Iris pigment epithelial cell (primary cell): ENCODE measurements at places on chromosomes 16 and 17.

GRCh38 chr17:42087736-42088705, 10.3 kb downstream of the ZNF385C start:
- no peak for DNase-seq

GRCh38 chr17:76585649-76586593, at the start of gene ST6GALNAC2:
ST6GALNAC2 (minus strand) TSS chr17:76585860; CDS start chr17:76585808, 52 bp downstream.
- DNase-seq = peak; percentile 33

GRCh38 chr17:50396261-50397110, 837 bp downstream of the LRRC59 start:
- DNase-seq = peak; percentile 79

DNA sequence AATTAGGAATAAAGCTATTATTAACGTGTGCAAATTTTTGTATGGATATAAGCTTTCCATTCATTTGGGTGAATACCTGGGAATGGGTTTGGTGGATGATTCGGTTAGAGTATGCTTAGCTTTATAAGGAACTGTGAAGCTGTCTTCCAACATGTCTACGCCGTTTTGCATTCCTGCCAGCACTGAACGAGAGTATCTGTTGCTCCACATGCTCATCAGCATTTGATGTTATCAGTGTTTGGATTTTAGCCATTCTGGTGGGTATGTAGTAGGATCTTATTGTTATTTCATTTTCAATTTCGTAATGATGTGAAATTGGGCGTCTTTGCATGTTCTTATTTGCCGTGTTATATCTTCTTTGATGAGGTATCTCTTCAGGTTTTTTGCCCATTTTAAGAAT, 168.0 kb downstream of the RPTOR start:
- no peak for DNase-seq

DNA sequence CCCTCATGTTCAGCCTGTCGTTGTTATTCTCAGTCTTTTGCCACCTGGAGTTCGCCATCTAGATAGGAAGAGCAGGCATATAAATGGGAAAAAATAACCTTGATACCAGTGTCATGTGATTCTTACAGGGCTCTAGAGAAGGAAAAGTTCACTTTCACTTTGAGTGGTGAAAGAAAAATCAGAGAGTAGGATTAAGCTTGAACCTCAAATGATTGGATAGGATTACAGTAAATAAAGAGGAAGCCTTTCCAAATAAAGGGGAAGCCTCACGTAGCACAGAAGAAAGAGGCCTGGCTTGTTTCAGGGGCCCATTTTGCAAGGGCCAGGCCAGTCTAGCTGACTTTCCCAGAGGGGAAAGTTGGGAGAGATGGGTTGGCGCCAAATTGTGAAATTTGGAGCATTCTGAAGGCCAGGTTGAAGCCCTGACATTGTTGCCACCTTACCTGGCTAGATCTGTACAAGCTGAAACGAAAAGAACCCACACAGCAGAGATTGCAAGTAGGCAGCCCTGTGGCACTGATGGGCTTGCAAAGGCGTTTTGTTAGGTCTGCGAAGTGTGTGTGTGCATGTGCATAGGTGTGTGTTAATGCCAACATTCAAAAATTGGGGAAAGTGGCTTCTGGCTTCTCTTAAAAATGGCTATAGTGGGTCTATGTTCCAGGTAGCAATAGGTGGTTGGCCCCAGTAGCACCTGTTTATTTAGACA, 38.8 kb downstream of the TMC6 start:
- peak; percentile 12 for DNase-seq

GRCh38 chr17:48756830-48757251, 28.3 kb upstream of the HOXB13 start:
- DNase-seq = no peak

DNA sequence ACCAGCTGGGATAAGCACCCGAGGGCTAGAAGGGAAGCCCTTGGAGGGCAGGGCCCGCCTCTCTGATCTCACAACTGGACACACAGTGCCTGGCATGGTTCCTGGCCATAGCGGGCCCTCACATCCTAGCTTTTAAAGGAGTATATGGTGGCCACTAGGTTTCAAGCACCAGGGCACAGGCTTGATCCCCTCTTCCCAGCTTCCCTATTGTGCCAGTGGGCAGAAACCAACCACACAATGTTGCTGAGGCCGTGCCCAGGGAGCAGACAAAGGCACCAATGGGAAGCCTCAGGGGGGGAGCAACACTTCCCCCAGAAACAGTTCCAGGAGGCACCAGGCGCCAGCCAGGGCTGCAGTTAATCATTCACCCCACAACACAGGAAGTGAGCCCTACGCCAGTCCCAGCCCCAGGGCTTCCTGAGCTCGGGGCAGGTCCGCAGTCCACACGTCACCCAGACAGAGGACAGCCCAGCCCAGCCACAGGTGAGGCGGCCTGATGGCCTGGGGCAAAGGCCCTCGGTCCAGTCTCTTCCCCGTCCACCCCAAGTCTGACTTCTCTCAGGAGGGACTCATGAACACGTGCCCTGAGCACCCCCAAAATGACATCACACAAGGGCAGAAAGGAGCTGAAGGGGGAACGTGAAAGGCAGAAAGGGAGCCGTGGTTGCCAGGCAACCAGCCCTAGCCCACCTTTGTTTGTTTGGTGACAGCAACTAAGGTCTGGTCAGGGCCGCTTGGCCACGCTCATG, 12.8 kb downstream of the SMIM5 start:
- DNase-seq = peak; percentile 56

DNA sequence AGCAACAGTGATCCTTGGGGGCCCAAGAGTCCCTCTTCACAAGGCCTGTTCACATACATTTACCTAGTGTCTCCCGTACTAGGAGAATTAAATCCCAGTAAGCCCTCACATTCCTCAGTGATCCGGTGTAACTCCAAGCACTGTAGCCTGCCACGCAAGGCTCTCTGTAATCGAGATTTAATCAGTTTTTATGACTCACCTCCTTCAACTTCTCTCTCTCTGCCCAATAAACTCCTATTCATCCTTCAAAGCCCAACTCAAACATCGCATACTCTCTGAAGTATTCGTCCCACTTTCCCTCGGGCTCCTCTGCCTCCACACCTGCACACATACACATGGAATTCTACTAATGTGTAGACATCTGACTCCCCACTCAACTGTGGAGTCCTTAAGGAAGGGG, 141.8 kb downstream of the CMIP start:
- peak; percentile 40 for DNase-seq
